ENCODE measurements at places on chromosomes 11 and 22.
A peak's percentile ranks its signal among the peaks of the same experiment; 100 is the strongest.

DNA sequence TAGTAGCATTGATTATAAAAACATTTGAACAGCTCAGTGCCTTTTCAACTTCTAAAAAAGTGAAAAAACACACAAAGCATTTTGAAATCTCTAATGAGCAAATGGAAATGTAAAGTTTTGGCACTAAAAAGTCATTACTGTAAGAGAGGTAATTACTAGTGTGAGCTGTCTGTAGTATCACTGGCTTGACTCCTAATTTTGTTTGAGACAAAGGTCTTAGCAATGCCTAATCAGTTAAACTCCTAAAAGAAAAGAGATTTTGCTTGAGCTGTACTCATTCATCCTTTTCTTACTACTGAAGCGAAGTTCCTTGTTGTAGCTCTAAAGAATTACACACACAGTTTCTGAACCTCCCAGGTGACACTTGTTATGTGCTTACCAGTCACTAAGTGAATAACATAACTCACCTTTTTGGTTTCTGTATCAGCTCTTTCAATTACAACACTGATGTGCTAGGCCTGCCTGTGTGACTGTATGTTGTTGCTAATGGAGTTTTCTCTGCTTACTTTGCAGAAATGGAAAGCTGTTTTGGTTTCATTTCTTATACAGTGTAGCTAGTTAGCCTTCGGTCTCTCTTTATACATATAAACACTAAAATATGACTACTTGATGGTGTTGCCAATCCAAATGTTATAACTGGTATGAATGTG lies 924.4 kb upstream of the TENM4 start:
- DNase-seq: no peak

DNA sequence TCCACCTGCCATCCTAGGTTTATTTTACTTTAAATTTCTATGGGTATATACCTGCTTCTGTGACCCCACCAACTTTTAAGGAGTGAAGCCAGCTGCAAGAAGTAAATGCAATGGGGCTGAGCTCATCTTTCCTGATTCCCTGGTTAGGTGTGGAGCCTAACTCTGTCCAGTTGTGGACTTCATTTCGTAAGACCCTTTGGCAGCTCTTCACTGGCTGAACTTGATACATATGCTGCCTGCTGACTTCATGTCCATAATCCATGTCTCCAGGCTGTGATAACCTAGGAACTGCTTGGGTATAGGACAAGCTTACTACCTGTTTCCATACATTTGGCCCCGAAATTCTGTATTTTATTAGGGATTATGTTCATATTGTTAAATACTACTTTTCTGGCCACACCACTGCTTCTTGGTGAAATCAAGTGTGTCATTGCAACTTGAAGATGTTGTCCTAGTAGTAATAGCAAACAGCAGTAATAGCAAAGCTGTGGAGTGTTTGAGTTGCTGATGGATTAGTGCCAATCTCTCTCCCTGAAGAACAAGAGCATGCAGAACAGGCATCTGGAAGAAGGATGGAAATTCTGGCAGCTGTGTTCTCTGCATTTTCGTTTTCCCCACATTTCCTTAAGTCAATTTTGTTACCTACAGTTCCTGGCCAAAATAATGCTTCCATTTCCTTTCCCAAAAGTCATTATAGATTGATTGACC lies 31.2 kb downstream of the LDLRAD3 start:
- DNase-seq: peak; percentile 67

GRCh38 chr22:47388778-47389177 lies 626.3 kb downstream of the TBC1D22A start:
- no peak for DNase-seq

GRCh38 chr22:32800994-32801536 lies 440 bp upstream of the TIMP3 start:
- DNase-seq: no peak

DNA sequence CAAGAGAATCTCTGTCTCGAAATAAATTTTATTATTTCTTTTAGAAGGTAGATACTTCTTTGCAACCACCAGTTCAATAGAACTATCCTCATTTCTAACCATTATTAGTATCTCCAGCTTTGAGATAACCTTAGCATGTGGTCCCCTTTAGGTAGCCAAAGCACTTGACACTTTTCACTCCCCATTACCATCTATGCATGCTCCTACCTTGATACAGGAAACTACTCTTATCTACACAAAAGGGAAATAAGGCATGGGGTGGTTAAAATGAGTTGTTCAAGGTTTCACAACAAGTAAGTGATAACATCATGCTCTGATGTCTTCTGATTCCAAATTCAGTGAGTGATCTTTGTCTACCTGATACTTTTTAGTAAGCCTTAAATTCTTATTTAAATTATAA lies 308.2 kb upstream of the CHORDC1 start:
- DNase-seq: no peak

DNA sequence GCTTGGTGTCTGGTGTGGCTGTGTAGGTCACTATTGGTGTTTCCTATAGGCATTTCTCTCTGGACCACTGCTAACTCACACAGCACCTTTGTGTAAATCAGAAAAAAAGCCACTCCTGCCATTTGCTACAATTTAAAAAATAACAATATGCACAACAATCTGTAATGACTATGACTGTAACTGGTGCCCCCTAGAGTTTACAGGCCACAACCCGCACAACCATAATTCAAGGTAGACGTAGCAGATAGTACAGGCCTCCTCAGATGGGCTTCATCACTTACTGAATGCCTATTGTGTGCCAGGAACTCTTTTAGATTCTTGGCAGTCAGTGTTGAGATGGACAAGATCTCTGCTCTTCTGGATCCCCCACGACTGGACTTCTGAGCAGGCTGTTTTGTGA lies 47.7 kb downstream of the SYT9 start:
- no peak for DNase-seq

DNA sequence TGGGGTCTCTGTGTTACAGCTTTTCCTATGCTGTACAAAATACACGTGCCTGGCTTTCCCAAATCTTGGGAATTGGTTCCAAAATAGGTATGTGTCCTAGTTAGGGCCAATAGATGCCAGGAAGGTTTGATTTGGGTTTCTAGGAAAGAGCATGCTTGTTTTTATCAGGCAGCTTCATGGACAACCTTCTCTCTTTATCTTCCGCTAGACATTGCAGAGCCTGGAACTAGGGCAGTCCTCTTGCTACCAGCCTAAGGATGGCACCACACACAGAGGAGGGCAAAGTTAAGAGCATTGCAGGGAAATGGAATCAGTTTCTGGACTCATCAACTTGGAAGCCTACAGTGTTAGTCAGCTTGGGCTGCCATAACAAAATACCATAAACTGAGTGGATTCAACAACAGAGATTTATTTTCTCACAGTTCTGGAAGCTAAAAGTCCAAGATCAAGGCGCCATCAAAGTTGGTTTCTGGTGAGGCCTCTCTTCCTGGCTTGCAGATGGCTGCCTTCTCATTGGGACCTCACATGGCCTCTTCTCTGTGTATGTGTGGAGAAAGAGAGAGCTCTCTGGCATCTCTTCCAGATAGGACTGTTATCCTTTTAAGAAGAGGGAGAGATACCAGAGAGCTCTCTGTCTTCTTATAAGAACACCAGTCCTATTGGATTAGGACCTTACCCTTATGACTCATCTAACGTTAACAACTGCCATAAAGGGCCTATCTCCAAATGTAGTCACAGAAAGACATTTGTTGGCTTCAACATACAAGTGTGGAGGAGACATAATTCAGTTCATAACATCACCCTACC lies 27.3 kb upstream of the CREB3L1 start:
- no peak for DNase-seq

- no peak for DNase-seq
Observed at GRCh38 chr11:45265969-45266675, 20.0 kb downstream of the SYT13 start.

DNA sequence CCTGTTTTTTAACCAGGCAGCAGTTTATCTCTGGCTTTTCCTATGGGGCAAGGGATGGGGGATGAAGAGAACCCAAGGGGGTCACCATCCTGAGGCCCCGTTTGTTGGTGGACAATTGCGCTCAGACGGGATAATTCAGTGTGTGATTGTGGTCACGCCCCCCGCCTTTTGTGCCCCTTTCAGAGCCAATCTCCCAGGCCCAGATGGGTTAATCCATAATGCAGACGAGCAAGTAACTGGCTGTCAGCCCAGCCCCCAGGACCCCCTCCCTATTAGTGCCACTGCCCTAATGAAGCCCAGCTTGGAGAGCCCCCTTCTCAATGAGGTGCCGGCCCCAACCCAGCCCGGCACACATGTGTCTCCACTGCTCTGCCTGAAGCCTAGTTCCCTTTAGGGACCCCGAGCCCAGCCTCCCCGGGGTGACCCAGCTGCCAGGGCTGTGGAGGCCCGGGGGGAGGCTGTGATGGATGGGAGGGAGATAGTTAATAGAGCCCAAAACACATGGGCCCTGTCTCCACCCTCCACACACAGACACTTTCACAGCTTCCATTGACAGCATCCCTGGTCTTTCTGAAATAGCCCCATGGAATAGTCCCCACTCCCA lies 19.1 kb upstream of the ROBO3 start:
- no peak for DNase-seq

DNA sequence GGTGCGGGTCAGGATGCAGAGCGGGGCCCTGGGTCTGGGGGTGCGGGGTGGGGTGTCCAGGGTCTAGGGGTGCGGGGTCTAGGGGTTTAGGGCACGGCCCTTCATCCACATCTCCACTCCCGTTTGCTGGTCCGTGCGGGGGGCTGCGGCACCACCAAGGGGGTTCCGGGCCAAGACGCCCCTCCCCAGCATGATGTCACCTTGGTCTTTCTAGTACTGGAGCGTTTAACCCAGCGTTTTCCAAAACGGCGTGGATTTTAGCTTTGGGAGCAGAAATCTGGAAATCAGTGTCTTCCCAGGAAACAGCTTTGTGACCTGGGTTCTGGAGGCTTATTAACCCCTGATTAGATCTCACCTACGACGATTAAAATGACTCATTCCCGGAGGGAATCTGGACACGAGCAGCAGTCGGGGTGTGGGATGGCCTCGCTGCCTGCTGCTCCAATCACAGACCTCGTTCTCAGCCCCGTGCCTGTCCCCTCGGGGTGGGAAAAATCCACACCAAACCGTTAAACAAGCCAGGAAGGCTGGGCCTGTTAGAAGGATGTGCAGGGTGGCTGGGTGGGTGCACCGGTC lies 759 bp downstream of the AP2A2 start:
- DNase-seq: no peak

- DNase-seq: no peak
Observed at GRCh38 chr22:23796461-23796860, 9.7 kb downstream of the SMARCB1 start.

- no peak for DNase-seq
Observed at GRCh38 chr22:42996646-42997365, 18.1 kb downstream of the PACSIN2 start.

GRCh38 chr11:17418444-17419081 lies 30.1 kb upstream of the KCNJ11 start:
- no peak for DNase-seq

DNA sequence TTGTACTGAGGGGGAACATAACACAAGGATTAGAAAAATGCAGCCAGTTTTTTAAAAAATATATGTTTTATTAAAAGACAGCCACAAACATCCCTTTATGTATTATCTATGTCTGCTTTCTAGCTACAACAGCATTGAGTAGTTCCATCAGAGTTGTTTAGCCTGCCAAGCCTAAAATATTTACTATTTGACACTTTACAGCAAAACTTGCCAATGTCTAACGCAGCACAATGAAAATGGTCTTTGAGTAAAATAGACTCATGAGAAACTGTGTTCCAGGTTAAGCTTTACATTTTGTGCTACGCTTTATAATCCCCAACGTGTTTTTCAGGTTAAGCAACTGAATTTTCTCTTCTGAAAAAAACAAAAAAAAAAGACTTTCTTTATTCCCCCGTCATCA lies 2211.5 kb upstream of the RAG2 start:
- no peak for DNase-seq

DNA sequence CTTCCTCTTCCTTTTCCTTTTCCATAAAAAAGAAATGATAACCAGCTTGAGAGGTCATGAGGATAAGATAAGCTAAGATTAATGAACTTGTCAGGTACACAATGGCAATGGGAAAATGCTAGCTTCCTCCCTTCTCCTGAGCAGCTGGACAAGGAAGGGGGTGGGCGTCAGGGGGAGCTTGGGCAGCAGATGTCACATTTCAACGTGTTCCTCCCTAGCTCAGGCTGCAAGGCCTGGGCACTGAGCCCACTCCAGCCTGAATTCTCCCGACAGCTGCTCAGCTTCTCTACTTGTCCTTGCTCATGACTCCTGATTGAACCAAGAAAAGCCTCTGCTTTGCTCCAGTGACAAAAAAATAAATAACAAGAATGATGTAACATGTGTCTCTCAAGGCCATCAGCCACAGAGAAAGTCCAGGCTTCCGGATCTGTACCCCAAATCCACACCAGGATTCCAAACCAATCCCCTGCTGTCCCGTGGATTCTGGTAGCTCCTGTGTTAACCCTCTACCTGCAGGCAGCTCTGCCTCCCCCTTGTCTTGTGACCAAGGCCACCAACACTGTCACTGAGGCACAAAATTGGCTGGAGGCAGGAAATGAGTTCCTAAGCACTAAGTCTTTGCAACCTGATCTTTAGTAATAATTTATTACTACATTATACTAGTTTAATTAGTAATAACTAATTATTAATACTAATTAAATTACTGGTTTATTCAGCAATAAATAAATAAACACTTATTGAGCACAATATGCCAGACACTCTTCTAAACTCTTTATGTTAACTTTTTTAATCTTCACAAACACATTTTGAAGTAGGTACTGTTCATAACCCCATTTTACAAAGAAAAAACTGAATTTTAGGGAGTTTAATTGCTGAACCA lies 146.5 kb downstream of the CCDC34 start:
- peak; percentile 76 for DNase-seq

- DNase-seq: no peak
Observed at GRCh38 chr11:7353100-7353499, 101.4 kb downstream of the SYT9 start.

- DNase-seq: no peak
Observed at GRCh38 chr11:21625982-21626381, 566.9 kb upstream of the ANO5 start.

GRCh38 chr11:121571506-121571905 lies 118.7 kb upstream of the SORL1-AS1 start:
- DNase-seq: no peak

DNA sequence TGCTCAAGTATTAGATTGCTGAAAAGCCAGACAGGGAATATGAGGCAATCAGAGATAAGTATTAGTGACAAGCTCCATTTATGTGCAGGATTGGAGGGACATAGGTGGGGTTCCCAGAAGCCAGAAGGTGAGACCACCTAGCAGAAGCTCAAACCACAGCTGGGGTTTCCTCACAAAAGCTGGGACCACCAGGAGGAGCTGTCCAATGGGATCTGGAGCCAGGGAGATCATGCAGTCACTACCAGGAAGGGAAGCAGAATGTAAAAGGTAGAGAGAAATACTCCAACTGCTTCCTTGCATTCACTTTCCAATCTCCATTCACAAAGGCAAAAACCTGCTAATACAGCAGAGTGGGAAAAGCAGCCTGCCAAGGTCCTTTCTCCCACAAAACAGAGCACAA lies 5.2 kb upstream of the FSHB start:
- DNase-seq: no peak
